ENCODE measurements at places on chromosomes 12 and 14.

GRCh38 chr14:75404847-75405246, 23.0 kb upstream of the JDP2 start:
- DNase-seq: no peak

DNA sequence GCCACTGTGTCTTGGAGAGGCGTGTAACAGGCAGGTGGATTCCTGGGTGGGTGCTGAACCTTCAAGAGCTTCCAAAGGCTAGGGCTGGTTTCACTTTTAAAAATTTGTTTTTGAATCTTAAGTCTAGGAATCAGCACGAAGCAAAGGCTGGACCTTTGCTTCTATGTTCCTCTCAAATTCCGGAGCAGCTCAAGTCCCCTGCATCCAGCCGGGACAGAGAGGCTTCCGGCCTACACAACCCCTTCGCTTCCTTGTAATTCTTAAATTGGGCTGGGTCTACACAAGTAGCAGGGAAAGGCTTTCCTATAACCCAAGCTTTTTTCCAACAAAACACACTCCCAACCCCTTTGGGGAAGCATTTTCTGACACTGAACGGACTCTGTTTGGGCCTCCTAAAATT, 8.3 kb downstream of the HOXC12 start:
- DNase-seq: no peak

GRCh38 chr12:121770813-121771625, 22.5 kb downstream of the RHOF start:
- DNase-seq: no peak

GRCh38 chr14:91269076-91269991, 24.8 kb upstream of the GPR68 start:
- no peak for DNase-seq

DNA sequence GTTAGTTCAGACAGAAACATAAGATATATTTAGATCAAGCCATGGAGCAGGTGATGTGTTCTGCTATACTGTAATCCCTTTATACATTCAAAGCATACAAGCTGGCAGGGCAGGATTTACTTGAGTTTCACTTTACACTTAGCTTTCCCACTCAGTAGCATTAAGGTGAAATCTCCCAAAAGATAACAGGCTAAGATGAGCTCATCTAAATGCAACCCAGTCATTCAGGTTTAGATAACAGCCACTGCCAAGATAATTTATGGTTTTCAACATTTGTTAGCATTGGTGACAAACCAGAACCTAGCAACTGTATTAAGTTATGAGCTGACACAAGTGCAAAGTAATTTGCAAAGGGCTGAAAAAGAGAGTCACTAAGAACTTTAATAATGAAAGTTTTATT, 925.1 kb upstream of the ATXN7L3B start:
- DNase-seq: no peak

DNA sequence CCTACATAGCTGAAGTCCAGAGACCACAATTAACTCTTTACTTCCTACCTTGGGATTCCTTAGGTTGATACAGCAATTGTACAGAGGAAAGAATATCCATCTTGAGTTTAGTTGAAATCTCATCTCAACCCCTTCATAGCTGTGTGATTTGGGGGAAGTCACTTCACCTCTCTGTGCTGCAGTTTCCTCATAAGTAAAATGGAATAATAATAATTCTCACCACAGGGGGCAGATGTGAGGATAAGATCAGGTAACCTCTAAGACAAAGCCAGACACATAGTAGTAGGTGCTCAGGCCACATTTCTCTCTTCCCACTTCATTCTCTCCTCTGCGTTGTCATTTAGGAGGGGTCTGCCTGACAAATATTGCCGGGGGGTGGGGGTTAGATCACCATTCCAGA, 6.7 kb downstream of the FOXN4 start:
- peak; percentile 44 for DNase-seq

DNA sequence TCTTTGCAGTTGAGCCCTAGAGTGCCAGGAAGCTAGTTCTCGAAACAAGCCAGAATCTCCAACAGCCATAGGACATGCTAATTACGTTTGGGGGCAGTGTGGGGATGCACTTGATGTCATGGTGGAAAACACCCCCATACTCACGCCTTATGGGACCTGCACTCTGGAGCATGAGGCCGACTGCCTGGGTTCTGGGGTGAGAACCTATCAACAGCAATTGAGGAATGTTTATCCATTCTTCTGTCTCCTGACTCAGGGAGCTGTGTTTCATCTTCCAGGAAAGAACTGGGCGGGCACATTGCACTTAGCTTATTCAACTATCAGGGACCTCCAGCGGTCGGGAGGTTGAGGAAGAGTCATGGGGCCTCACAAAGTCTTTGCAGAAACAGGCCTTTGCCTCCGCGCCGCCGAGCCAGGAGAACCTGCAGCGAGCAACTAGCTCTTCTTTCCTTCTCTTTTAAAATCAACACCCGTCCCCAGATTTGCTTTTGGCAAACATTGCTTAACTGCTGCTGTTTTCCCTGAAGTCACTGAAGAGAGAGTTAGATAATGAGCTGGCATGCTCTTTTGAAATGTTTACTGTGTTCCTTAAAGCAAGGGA, 226.1 kb upstream of the DIO3 start:
- DNase-seq: no peak

GRCh38 chr14:35161231-35161630, 38.9 kb downstream of the PRORP start:
- no peak for DNase-seq

DNA sequence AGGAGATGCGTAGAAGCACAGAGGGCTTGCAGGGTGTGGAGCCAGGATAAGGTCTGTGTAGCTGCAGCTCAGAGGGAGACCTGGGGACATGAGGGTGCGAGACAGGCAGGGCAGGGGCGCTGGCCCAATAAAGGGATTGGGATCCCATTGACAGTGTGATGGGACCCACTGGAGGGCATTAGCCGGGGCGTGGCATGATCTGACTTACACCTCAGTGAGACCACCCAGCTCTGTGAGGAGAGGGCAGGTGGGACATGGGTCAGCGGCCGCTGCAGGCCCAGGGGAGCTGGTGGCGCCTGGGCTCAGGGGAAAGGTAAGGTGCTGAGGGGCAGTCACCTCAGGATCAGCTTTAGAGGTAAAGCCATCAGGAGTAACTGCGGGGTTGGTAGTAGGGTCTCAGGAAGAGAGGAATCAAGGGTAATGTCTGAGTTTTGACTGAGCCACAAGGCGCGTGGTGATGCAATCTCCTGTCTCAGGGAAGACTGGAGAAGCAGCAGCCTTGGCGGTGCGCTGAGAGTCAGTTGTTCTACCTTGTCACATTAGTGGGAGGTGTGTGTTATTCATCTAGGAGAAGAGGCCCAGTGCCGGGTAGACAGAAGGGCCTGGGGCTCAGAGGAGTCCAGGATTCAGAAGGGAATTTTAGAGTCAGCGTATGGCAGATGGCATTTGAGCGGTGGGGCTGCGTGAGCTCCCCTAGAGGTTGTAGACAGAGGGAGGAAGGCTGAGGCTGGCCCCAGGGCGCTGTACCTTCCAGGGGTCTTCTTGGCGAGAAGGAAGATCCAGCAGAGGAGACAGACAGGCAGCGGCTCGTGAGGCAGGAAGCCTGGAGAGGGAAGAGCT, 30.8 kb upstream of the BDKRB2 start:
- DNase-seq: no peak

DNA sequence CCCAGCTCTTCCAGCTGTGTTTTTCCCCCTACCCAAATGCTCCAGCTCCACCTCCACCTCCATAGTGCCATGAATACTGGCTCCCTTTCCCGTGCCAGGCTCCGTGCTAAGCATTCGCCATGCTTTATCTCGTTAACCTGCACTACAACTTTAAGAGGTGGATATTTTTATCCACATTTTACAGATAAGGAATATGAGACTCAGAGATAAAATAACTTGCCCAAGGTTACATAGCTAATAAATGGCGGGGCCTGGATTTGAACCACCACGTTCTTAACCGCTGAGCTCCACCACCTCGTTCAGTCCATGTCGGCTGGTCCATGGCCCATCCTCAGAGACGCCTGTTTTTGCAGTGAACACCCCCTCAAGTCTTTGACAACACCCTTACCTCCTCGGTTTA, 115.0 kb downstream of the ZFP36L1 start:
- DNase-seq: no peak

GRCh38 chr12:46368138-46368537, 4.4 kb downstream of the SLC38A2 start:
- no peak for DNase-seq

GRCh38 chr12:2101771-2102170, 49.0 kb downstream of the CACNA1C start:
- no peak for DNase-seq

- peak; percentile 3 for DNase-seq
Observed at GRCh38 chr12:117521346-117521745, 159.9 kb upstream of the NOS1 start.

DNA sequence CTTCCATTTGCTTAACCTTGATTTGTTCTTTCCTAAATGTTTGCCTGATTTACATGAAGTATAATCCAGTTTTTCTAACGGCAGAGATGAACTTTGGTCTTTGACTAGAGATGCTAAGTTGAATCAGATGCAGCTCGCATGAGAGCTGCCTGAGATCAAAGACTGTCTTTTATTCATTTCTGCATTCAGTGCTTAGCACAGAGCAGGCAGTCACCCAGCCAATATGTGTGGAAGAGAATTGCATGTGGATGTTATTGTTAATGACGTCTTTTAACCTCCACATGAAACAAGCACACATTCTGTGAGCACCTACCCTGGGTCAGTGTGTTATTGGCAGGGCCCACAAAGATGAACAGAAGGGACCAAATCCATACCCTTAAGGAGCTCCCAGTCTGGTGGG, 99.2 kb downstream of the SLC5A8 start:
- no peak for DNase-seq

DNA sequence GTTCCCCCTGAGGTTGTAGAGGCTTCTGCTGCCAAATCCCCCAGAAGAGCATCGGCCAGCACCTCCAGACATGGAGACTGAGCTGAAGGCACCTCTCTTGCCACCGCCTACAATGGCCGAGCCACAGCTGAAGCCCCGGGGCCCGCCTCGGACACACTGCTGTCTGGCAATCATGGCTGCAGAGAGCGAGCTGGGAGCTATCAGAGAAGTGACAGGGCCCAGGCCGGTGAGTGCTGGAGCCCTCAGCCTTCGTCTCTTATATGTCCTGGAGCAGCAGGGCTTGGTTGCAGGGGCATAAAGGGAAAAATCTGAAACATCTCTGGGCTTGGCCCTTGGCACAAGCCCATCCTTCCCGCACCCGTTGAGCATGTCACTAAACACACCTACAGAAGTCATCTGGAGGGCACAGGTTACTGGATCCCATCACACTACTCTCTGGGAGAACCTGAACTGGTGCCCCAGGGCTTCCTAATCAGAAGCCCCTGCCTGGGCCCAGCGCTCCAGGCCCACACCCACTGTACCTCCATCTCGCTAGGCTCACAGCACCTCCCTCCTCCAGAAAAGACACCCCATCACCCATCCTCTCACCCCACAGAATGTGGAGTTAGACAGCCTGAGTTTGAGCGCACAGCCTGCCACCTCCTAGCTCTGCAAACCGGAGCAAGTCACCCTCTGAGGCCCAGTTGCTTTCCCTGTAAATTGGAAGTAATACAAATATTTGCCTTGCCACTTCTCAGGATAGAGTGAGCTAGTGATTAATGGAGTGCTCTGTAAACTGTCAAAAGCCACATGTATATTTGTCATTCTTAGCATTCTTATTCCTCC, at the start of gene KRT4:
TSS of gene KRT4 (minus strand) at position 232 of the 825 bp plus-strand sequence. CDS start at position 174, 58 bp downstream.
- no peak for DNase-seq

DNA sequence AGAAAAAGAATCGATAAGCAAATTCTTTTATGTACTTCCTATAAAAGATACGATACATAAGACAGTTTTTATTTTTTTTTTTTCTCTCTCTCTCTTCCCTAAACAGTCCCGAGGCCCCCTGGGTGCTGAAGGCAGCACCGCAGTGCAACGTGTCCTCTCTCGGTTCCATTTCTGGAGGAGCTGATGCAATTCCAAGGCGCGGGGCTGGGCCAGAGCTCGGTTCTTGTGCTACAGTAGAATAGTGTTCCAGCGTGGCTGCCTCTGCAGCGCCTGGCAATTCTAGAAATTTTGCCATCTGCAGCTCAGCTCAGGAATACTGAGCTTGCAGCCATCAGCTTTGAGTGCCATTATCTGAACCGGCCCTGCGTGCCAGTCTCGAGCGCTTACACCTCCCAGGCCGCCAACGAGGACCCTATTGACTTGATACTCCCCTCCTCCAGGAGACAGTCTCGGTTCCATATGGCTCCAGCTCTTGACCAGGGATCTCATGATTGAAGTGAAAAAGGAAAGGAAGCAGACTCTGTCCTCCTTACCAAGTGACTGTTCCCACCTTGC, 630 bp downstream of the ALDH1L2 start:
- DNase-seq: peak; percentile 27

- no peak for DNase-seq
Observed at GRCh38 chr14:86946446-86946845, 1046.5 kb downstream of the GALC start.

- no peak for DNase-seq
Observed at GRCh38 chr14:105536691-105537579, 10.6 kb downstream of the TMEM121 start.

- peak; percentile 16 for DNase-seq
Observed at GRCh38 chr14:58131386-58131785, 20.6 kb downstream of the ARMH4 start.

DNA sequence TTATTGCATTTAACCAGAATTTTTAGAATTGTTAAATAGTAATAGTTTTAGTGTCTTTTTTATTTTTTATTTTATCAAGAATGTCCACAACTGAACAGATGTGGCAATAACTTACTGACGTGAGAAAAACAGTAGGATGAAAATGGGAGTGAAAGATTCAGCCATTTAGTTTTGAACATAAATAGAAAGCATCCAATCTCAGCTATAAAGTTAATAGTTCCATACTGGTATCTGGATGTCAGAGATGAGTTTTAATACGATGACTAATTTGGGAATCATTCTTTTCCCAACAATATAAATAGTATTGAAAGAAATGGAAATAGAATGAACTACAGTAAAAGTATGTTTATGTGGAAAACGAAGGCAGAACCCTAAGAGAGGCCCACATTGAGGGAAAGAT, 159.4 kb downstream of the EPS8 start:
- DNase-seq: no peak

DNA sequence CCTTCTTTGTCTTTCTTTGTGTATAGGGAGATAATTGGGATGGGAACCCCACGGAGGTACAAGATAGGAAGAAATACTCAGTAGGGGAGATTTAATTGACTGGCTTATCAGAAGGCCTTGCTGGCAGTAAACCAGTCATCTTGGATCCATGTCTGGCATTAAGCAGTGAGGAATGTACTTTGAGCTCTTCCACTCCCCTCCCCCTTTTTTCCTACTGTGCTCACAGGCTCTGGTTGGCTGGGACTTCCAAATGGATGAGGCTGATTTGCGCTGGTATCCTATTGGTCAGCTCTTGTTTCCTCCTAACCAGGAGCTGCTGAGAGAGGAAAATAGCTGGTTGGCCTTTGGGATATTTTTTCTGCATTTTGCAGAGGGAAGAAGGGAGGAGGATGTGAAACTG, 24.7 kb downstream of the NGDN start:
- no peak for DNase-seq

DNA sequence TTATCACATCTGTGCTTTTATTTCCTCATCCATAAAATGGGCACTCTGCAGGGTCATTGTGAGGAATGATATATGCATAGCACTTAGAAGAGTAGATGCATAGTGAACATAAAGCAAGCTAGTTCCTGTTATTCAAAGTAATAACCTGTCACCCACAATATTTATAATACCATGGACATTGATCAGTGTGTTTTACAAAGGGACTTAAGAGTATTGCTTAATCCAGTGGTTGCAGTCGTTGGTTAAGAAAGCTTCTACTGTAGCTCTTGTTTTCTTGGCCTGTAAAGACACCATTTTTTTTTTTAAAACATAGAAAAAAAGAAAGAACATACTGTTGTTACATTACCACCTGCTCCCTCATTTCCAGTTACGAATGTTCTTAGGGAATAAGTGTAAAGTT, 13.1 kb downstream of the METAP2 start:
- peak; percentile 23 for DNase-seq

- no peak for DNase-seq
Observed at GRCh38 chr12:81261508-81262207, 183.8 kb downstream of the ACSS3 start.

- peak; percentile 68 for DNase-seq
Observed at GRCh38 chr14:24695265-24696241, 61.6 kb upstream of the GZMB start.

Data from hematopoietic multipotent progenitor cell treated with erythropoietin and hydrocortisone succinate and interleukin-3 and kit ligand, for 6 days (in vitro differentiated cells).